A549 (cell line): ENCODE measurements at places on chromosomes 7 and 10. TPM values are rescaled to one million over a fixed set of nuclear protein-coding genes. Genes with fewer than 3 reads are reported as not detected.

PEX1 gene
- 8.2 to 10.1 TPM (median 8.8 TPM) in 3 replicates for polyA plus RNA-seq

GRCh38 chr7:130369110-130369711 lies 11.1 kb upstream of the CPA1 start:
- no peak for DNase-seq

- DNase-seq = no peak
Measured at GRCh38 chr10:124323806-124324205, 94.9 kb downstream of the OAT start.

COX19 gene
- polyA plus RNA-seq = 6.2 to 7.1 TPM (median 7.0 TPM) in 3 replicates

GRCh38 chr10:35074266-35074665 lies 15.9 kb downstream of the CUL2 start:
- DNase-seq = no peak

DNA sequence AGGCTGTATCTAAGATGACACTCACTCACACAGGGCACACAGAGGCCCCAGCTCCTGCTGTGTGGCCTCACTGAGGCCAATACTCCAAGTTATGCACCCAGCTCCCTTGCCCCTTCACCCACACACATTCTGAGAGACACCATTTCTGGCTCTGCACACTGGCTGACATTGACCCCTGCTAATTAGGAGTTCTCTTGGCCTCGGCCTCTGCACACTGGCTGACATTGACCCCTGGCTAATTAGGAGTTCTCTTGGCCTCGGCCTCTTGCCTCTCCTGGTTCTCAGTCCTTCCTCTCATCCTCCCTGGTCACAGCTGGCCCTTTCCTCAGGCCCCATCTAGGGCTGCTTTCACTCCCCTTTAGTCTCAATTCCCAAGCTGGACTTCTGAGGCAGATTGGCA lies 97.3 kb downstream of the GRID1 start:
- DNase-seq = no peak

ANKRD2 gene
- polyA plus RNA-seq = 4.7 to 8.4 TPM (median 5.8 TPM) in 3 replicates

PAPOLB gene
- not detected in 3 replicates for polyA plus RNA-seq

- no peak for DNase-seq
Measured at GRCh38 chr7:79464051-79464450, 10.6 kb upstream of the MAGI2 start.

NYAP1 gene
- 1.5 to 3.7 TPM (median 3.1 TPM) in 3 replicates for polyA plus RNA-seq

DNA sequence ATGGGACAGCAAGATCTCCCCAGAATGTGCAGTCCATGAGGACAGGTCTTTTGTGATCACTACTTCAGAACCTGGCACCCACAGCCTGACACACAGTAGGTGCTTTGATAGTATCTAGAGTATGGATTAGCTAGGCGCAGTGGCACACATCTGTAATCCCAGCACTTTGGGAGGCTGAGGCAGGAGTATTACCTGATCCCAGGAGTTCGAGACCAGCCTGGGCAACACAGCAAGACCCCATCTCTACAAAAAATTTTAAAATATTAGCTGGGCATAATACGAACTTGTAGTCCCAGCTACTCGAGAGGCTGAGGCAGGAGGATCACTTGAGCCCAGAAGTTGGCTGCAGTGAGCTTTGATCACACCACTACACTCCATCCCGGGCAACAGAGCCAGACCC lies 22.3 kb upstream of the ARPC1B start:
- no peak for DNase-seq

DNA sequence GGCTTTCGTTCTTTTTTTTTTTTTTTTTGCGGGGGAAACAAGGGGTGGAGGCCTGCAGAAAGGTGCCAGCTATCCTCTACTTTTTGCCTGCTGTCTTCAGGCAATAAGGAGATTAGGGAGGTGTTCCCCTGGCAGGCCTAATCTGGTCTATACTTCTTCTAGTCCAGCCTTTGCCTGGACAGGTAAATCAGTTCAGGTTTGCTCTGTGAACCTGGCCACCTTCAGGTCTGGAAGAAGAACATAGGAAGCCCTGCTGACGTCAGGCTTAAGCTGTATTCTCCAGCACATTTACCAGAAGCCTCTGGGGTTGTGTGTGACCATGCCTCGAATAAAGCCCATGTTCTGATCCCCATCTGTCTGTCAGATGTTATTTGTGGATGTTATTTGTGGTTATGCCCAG lies 115.4 kb downstream of the SDK1 start:
- no peak for DNase-seq

DNA sequence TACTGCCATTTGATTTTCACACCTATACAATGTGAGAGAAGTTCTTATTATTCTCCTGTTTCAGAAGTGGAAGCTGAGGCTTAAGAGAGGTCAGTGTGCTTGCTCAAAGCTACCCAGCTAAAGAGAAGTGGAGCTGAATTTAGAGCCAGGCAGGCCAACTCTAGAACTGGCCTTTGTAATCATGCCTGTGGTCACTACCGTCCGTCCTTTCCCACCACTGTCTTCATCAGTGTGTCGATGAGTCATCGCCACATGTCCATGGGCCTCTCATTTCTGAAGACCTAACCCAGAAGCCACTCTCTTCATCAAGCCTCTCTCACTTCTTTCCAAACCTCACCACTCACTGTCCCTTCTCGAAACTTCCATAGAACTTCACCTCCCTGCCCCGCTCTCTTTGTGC lies 237.8 kb downstream of the KIAA1217 start:
- no peak for DNase-seq

HTRA1 gene
- 31.9 to 51.5 TPM (median 50.7 TPM) in 3 replicates for polyA plus RNA-seq

DYNC1I1 gene
- polyA plus RNA-seq = not detected in 3 replicates

CLDN15 gene
- polyA plus RNA-seq = 11.2 to 14.4 TPM (median 12.9 TPM) in 3 replicates

DNA sequence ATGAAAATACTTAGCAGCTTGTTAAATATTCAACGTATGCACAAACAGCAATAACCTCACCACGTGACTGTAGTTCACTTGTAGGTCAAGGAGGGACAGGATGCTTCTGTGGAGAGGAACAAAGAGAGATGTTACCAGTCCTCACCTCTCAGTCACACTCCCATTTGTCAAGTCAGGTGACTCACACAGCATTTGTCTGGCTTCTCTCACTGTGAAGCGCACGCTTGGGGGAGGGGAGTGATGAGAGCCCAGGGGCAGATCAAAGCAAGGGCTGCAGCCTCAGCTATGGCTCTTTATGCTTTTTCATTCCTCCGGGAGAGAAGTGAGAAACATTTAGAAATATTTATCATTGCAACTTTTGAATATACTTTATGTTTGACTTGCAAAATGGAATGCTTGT lies 2.9 kb upstream of the RBM20 start:
- DNase-seq = peak; percentile 75

AKR1D1 gene
- polyA plus RNA-seq = 0.06 TPM in 1 of 3 replicates, not detected in the others

GRCh38 chr7:36633377-36633776 lies 90.9 kb downstream of the AOAH start:
- DNase-seq = no peak

DNA sequence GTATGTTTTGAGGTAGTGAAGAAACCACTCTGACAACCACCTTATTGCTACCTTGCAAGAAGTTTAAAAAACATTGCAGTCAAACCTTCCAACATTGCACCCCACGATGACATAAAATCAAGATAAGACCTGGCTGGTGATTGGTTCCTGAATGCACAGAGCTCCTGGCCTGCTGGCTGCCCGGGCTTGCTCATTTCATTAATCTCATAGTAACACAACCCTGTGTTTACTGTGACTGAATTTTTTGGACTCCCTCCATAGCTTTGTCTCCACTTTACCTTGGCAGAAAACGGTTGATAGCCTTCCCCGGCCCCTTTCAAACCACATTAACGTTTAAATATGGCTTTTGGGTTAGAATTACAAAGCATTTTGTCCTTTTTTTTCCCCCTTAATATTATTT lies 27.5 kb downstream of the VWA2 start:
- no peak for DNase-seq

GRCh38 chr10:48431871-48432270 lies 125.4 kb downstream of the MAPK8 start:
- DNase-seq = no peak

GRCh38 chr7:112132051-112132694 lies 74.0 kb downstream of the DOCK4 start:
- DNase-seq = no peak

DNA sequence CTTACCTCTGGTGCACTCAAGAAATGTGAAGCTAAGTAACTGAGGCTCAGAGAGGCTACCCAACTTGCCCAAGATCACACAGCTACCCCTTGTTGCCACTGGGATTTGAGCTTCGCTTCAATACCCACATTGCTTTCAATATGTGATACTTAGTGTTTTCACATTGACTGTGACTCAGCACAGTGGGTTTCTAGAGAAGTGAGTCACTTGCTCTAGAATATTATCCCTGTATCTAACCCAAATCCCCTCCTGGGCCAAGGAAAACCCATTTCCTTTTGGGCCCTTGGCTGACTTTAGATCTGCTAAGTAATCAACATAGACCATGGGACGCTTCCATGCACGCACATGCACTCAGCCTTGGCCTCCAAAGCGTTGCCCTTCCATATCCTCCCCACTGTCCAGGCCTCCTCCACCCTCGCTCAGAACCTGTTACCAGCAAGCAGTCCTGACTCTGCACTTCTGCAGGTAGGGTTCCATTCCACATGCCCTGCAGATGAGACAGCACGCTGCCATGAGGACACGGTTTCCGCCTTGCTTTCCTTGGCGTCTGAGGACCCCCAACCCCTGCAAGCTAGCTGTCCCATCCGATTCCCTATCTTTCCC lies 87.7 kb upstream of the CHST15 start:
- no peak for DNase-seq

DNA sequence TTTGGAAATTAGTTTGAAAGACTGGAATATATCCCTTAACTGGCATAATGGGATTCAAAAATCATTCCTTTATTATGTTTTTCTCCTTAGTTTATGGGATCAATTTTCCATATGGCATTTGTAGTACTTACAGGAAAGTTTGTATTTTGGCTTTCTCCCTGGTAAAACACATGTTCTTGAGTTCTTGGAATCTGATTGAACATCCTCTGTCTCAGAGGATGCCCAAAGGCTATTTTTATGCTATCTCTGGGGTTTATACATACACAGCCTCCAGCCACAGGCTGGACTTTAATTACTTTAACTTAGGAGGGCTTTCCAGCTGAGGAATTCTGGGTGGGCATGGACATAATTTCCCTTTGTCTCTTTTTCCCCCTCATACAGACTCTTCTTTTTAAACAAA lies 236.4 kb downstream of the HGF start:
- DNase-seq = no peak

DNA sequence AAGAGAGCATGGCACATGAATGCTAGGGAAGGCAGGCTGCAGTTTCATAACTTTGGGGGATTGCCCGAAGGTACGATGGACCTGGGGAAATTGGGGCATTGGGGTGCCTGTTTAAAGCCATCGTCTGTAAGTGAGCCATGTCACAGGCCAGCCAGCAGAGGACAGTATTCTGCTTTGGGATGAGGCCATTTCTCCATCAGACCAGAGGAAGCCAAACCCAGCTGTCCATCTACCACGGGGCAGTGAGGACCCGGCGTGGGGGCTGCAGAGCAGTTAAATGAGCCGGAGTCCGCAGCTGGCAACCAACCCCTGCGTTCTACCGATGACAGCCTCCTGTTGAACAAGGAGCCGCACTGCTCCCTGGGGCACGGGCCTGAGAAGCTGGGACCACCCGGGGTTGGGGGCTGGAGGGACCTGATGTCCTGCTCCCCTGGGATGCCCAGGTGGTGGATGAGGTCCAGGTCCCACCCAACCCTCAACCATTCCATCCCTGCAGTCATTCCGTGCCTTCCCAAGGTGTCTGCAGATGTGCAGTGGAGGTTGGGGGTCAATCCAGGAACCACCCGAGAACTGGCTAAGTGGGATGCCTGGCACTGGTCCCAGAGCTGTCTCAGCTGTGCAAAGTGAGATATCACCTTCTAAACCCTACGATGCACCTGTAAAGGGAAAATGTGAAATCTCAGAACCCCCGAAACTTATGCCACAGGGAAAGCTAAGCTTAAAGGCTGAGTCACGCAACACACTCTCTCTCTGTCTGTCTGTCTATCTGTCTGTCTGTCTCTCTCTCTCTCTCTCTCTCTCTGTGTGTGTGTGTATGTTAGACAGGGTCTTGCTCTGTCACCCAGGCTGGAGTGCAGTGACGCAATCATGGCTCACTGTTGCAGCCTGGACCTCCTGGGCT lies 12.1 kb upstream of the RHBDD2 start:
- peak; percentile 77 for DNase-seq

SMKR1 gene
- polyA plus RNA-seq = 13.2 to 15.2 TPM (median 13.6 TPM) in 3 replicates

DNA sequence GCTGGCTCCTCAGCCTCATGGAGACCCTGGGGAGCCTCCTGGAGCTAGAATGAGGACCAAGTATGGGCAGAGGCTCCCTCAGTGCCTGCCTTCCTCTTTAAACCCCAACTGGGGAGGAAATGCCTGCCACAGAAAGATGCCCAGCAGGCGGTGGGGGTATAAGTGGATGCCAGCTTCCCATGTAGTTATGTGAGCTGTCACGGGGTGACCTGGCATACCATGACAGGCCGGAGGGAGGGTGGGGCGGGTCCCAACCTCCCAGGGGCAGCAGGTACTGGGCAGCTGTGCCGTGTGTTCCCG lies 35.0 kb downstream of the COL13A1 start:
- no peak for DNase-seq

LRIT1 gene
- polyA plus RNA-seq = not detected in 3 replicates

- DNase-seq = peak; percentile 34
Measured at GRCh38 chr10:29386342-29386999, 97.6 kb downstream of the LYZL1 start.

- no peak for DNase-seq
Measured at GRCh38 chr10:71372882-71373495, 23.7 kb upstream of the CDH23 start.

DOCK4 gene
- 12.4 to 15.9 TPM (median 13.7 TPM) in 3 replicates for polyA plus RNA-seq

DNA sequence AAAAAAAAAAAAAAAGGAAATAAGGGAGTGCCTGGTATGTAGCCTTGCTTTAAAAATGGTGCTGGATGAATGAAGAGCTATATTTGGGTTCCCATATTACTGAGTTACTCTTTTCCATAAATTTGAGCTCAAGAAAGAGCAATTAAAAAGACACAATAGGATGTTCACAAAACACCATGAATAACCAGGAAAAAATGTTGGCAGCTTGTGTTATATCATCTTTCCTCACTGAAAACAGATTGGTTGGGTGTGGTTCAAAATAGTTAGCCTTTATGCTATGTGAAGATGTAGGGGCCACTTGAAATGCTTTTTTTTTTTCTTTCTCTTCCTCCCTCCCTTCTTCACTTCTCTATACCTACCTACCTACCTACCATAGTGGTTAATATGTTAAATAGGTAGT lies 256.9 kb downstream of the STK31 start:
- no peak for DNase-seq

GRCh38 chr7:28674359-28674782 lies 262.1 kb downstream of the CREB5 start:
- DNase-seq = peak; percentile 15

MEIG1 gene
- polyA plus RNA-seq = 0.41 to 1.9 TPM (median 0.66 TPM) in 3 replicates

DNA sequence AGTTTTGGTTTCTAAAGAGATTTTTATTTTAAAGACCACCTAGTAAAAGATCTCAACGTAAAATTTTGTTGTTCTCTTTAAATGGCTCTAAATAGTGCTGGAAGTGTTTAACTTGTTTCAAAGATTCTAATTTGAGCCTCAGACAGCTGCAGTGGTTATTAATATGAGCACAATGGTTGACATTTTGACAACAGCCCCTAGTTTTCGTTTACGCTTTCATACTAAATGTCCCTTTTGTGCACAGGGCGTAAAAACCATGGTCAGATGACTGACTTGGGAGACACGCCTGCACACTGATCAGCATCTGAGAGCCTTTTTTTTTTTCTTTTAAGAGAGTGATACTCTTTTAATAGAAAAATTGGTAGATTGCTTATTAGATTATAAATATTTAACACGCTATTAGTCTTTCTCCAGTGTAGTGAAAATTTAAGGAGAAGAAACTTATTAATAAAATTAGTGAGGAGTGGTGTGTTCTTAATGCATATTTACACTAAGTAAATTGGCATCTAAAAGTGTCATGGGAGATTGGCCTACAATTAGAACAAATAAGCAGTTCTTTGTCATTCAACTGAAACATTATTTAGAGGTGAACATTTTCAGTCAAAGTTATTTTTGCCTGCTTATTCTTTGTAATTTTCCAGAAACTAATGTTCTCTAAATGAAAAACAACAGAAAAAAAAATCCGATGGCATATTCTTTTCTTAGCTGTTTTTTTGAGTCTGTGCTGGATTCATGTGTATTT lies 182.8 kb upstream of the PHYHIPL start:
- DNase-seq = no peak
